Bone marrow (tissue), 2 donors: ENCODE measurements at places on chromosomes 7 and 10.

DNA sequence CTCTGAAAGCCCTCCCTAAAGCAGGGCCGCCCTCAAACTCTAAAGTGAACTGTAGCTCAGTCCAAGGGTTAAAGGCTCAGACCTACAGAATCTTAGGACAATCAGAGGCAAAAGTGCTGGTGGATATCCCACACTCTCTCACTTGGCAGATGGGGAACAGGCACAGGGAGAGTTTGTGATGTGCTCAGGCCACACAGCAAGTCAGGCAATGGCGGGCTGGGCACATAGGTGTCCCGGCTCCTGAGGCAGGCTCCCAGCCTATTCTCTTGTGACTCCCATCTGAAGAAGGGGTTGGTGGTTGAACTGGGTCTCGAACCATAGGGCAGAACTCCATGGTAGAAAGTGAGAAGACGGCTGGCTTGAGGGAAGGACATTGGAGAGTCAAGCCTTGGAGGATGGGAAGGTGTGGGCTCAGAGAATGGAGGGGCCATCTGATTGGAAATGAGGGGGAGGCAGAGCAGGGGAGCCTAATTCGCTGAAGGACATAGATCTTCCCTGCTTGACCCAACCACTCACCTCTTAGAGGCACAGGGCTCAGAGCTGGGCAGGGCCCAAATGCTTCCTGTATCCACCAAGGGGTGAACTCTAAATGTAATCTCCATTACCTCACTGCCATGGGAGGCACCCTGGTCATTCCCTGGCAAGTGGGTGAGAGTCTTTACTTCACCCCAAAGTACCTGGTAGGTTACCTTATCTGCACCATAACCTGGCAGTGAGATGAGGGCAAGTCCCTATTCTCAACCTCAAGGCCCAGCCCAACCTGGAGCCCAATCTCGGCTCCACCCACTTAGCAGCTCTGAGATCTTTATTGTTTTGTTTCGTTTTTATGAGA, 4.9 kb upstream of the ZMIZ1 start:
- DNase-seq, result no peak

GRCh38 chr7:50782375-50783208, at the start of gene GRB10:
Gene GRB10, minus strand, starts transcription at chr7:50782896. Its CDS starts 50,574 bp downstream, at chr7:50732322.
- no peak for DNase-seq

GRCh38 chr10:74901301-74901700, 74.9 kb downstream of the KAT6B start:
- no peak for DNase-seq

GRCh38 chr7:41336981-41337380, 365.9 kb downstream of the INHBA start:
- no peak for DNase-seq

- no peak for DNase-seq
These were observed 10.2 kb upstream of the ZFYVE27 start for GRCh38 chr10:97726636-97727178.

GRCh38 chr7:10075866-10076265, 897.8 kb upstream of the PHF14 start:
- DNase-seq, result no peak

DNA sequence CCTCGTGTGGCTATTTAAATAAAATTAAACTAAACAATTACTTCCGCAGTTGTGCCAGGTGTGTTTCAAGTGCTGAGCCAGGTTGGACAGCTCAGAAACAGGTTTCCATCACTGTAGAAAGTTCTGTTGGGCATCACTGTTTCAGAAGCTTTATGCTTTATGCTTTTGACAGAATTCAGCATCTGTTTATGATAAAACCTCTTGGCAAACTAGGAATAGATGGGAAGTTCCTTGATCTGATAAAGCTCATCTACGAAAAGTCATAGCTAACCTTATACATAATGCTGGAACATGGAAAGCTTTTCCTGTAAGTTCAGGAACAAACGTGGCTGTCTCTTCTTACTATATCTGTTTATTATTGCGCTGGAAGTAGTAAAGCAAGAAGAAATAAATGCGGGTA, 143.4 kb downstream of the DOCK1 start:
- no peak for DNase-seq

- DNase-seq, result no peak
These were observed 240.8 kb upstream of the SLC26A5 start for GRCh38 chr7:103686763-103687162.

- no peak for DNase-seq
These were observed 206.7 kb upstream of the PLXNA4 start for GRCh38 chr7:132782777-132783640.

DNA sequence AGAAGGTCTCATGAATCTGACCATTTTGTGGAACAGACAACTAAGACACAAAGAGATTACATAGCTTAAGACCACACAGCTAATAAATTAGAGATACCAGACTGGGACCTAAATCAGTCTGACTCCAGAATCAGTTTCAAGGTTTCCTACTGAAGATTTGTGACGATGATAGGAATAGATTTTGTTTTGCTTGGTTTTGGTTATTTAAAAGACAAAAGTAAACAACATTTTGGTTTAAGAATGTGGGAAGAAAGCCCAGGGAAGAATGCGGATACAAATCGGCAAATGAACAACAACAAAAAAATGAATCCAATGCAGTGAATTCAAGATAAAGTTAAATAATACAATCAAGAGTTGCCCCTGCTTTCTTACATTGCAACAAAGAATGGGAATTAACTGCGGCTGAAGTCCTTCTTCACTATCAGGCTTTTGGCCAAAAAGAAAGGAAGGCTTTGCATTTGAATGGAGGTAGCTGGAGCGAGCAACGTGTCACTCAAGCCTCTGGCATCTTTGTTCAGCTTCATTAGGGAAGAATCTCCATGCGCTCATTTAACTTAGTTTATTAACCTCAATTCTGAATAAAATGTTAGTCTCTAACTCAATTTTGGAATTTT, 210.8 kb downstream of the ADAM12 start:
- no peak for DNase-seq

- DNase-seq, result no peak
These were observed 37.1 kb downstream of the COL26A1 start for GRCh38 chr7:101399759-101400158.

- peak; percentile 61 for DNase-seq
These were observed 163.8 kb upstream of the PRSS1 start for GRCh38 chr7:142585425-142585824.

DNA sequence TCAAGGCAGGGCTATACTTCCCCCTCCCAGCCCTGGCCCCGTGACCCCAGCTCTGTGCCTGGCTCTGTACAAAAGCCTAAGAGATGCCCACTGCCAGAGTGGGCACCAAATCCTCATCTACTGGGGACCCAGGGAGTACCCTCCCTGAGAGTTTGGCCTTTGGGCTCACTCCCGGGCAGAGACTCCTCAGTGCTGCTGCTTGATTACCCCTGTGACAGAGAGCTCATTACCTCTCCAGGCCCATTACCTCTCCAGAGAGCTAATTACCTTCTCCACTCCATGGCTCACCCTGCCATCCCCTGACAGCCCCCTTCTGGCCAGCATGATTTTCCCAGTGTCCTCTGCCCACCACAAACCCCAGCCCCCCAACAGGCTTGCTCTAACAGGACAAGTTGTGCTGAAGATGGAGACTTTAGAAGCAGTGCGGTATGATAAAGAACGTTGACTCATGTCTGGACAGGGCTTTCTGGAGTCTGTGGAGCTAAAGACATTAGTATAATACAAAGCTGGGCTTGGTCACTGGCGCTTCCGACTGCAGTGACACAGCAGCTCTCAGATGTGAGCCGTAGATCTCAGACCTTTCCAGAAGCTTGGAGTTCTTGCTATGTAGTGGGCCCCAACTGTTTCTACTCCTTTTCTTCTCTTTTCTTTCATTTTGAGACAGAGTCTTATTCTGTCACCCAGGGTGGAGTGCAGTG, 111.3 kb upstream of the KCTD7 start:
- DNase-seq, result no peak

DNA sequence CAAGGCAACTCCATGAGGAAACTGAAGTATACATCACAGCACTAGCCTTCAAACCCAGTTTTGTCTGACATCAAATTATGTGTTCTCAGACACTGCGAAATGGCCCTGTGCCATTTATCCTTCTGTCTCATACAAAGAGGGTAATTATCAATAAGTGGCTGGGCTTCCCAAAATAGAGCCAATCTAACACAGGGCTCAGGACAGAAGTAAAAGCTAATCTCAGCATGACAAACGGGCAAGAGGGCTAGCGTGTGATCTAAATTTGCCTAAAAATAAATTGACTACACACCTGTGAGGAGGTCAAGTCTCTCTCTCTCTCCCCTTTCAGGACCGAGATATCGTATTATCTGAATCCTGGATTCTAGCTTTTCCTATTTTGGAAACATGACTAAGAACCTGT, 67.2 kb downstream of the DGKB start:
- DNase-seq, result no peak

DNA sequence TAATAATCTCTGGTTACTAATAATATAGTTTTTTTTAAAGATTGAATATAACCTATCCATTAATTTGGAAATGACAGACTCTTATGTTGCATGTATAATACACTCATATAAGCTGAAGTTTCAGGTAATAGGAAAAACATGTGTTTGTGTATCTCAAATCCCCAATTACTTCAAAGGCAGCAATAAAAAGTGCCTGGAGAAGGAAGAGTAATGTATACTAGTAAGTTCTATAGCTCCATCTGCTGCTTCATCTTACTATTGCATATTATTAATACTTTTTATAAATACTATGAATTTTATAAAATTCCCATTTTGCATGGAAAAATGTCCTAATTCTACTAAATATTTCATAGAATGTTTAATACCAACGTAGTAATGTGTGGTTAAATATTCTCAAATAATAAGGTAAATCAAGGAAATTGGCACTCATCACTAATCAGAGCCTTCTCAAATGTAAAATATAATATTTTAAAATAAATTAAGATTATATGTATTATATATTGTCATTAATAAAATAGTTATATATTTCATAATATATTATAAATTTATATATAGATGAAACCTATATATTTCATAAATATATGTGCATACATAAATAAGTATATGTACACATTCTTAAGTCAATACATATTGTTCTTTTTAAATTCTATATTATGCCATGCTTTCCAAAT, 311.9 kb downstream of the HGF start:
- DNase-seq, result no peak

GRCh38 chr10:125284875-125285597, 124.7 kb upstream of the CTBP2 start:
- no peak for DNase-seq

- no peak for DNase-seq
These were observed 30.0 kb upstream of the TNRC18 start for GRCh38 chr7:5453566-5454075.

- DNase-seq, result no peak
These were observed 135.8 kb downstream of the KCNMA1 start for GRCh38 chr10:77501846-77502261.

DNA sequence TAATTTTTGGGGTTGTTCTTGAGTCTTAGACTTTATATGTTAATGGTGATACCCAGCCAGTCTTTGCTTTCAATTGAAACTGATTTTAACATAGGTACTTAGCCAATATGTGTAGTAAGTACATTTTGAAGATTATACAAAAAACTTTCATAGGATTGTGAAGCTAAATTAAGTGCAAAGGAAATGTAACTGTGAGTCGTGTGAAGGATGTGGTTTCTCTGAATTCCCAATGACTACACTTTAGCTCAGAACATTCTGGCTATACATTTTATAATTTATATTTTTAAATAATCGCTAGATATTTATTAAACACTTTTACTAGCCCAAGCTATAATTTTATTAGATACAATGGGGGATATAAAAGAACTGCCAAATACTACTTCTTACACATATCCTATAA, 359.3 kb downstream of the PCLO start:
- no peak for DNase-seq

DNA sequence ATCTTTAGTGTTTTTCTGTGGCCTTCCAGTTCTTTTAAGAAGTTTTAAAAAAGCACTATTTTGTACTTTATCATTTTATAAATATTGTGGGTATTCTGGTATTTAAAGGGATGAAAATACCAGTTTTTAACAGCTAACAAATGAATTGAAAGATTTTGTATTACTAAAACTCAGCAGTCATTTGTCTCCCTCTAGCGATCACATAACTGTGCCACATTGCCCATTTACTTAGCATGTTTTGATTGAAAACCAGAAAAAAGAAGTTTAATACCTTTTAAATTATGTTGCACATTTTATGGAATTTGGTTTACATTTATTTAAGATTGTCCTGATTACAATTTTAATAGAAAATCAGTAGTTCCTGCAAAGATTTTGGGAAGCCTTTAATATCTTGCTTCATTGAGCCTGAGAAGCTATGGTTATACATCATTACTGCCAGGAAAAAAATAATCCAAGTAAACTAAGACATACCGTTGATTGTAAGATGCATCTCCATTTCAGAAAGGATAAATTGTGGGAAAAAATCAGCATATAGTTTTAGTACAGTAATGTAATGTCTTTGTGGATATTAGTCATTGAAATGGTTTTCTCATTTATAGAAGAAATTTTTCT, 34.9 kb downstream of the TAX1BP1 start:
- DNase-seq, result no peak

DNA sequence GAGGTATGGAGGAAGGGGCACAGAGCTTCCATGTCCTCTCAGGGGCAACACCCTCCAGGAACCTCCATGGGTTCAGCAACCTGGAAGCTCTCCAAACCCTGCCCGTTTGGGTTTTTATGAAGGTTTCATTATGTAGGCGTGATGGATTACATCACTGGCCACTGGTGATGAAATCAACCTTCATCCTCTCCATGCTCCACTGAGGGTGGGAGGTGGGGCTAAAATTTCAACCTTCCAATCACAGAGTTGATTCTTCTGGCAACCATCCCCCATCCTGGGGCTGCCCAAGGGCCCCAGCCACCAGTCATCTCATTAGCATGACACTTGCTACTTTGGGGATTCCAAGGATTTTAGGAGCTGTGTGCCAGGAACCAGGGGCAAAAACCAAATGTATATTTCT, 90.1 kb downstream of the TEX36 start:
- DNase-seq, result no peak

DNA sequence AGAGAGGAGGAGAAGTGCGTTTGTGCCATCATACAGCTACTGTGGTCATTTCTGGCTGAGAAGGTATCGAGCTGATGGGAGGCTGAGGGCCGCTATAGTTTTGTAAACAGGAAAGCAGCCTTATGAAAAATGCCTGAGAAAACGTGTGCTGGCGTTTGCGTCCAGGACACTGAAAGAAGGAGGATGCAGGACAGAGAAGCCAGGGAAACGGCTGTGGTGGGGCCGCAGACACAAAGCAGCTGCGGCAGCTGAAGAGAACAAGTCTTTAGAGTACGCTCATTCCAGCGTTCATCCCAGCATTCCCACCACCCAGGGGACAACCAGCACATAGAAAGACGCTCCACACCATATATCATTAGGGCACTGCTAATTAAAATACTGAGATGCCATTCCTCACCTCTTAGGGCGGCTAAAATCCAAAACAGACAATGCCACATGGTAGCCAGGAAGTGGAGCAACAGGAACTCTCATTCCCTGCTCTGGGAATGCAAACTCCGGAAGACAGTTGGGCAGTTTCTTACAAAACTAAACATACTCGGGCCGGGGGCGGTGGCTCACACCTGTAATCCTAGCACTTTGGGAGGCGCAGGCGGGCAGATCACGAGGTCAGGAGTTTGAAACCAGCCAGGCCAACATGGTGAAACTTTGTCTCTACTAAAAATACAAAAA, 18.4 kb downstream of the GNA12 start:
- no peak for DNase-seq

GRCh38 chr7:27895551-27895950, 155.6 kb downstream of the TAX1BP1 start:
- no peak for DNase-seq

GRCh38 chr7:89458114-89458513, 662.6 kb upstream of the TEX47 start:
- DNase-seq, result no peak

- no peak for DNase-seq
These were observed 18.8 kb upstream of the TNPO3 start for GRCh38 chr7:129073738-129074137.
